ENCODE measurements at places on chromosomes 3 and 15.

- DNase-seq: no peak
Measured at GRCh38 chr15:73602446-73602843, 30.7 kb downstream of the NPTN start.

GRCh38 chr15:31893780-31894179, 136.5 kb upstream of the CHRNA7 start:
- no peak for DNase-seq

DNA sequence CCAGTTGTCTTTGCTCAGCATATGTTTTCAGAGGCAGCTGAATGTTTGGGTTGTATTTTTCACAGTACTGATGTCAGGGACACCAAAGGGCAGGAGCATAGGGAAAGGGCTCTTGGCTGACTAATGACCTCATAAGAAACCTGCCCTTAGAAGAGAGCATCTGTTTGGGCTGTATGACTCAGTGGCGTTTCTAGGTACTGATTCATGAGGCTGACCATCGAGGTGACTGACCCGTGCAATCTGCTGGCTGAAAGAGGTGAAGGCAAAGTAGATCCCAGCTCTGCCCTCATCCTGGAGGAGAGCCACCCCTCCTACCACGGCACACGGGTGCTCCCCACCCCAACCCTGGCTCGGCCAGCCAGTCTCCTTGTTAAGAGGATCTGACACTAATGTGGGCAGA, 8.3 kb downstream of the LMCD1 start:
- peak; percentile 67 for DNase-seq

- DNase-seq: no peak
Measured at GRCh38 chr3:112133626-112134334, 732 bp upstream of the GCSAM start.

GRCh38 chr3:64578062-64578770, 109.6 kb downstream of the ADAMTS9 start:
- no peak for DNase-seq

GRCh38 chr3:150049317-150049716, 78.6 kb upstream of the PFN2 start:
- no peak for DNase-seq

- no peak for DNase-seq
Measured at GRCh38 chr3:36965440-36965839, 20.6 kb upstream of the TRANK1 start.

- DNase-seq: no peak
Measured at GRCh38 chr3:76888856-76889255, 151.0 kb upstream of the ROBO2 start.

DNA sequence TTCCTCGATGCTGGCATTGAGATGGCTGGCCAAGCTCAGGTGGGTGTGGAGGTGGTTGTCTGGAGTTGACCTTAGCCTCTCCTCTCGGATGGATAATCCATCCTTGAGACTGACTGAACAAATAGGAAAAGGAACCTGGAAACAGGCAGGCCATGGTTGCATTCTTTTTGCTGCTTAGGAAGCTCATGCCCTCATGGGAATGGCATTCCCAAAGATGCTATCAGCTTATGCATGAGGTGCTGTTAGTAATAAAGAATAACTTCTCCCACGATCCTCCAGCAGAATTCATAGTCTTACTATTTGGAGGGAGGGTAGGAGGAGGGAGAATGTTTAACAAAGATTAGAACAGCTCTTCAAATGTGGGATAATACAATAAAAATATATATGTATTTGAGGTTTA, 303.0 kb upstream of the TPM1 start:
- no peak for DNase-seq

DNA sequence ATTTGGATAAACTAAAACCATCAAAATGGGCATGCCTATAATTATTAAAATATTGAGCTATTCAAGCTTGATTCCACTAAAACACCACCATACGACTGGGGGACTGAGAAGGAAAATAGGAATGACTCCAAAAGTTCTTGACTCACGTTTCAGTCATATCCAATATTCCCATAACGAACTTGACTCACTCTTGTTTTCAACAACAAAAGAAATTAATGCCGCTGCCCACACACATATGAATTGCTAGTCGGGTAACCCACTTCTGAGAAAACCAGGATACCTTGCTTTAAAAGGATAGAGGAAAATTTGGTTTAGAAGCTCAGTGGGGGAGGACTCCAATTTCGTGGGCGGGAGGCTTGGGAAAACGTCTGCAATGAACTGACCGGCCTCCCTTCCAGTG, 5.2 kb downstream of the HTR3C start:
- peak; percentile 59 for DNase-seq

- no peak for DNase-seq
Measured at GRCh38 chr15:29115093-29115991, 154.3 kb downstream of the NSMCE3 start.

- no peak for DNase-seq
Measured at GRCh38 chr15:25742776-25743547, 120.2 kb downstream of the ATP10A start.
